ENCODE measurements at places on chromosomes 2 and 18.
A peak's percentile ranks its signal among the peaks of the same experiment; 100 is the strongest.

- DNase-seq: no peak
Measured at GRCh38 chr2:88599527-88599926, 27.7 kb downstream of the EIF2AK3 start.

DNA sequence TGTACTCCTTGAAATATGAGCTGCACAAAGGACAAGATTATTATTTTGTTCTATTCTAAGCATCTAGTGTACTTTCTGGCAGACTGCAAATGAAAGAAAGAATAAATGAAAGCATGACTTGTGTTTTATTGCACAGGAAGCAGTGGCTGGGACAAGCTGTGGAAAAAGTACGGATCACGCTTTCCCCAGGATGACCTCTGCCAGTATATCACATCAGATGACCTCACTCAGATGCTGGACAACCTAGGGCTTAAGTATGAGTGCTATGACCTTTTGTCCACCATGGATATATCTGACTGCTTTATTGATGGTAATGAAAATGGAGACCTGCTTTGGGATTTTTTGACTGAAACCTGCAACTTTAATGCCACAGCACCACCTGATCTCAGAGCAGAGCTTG is 49.4 kb downstream of the HNMT start:
- no peak for DNase-seq

GRCh38 chr2:181850936-181851560 is 40.5 kb upstream of the ITPRID2 start:
- DNase-seq: no peak

GRCh38 chr2:24182507-24182906 is 7.7 kb downstream of the FAM228A start:
- no peak for DNase-seq

DNA sequence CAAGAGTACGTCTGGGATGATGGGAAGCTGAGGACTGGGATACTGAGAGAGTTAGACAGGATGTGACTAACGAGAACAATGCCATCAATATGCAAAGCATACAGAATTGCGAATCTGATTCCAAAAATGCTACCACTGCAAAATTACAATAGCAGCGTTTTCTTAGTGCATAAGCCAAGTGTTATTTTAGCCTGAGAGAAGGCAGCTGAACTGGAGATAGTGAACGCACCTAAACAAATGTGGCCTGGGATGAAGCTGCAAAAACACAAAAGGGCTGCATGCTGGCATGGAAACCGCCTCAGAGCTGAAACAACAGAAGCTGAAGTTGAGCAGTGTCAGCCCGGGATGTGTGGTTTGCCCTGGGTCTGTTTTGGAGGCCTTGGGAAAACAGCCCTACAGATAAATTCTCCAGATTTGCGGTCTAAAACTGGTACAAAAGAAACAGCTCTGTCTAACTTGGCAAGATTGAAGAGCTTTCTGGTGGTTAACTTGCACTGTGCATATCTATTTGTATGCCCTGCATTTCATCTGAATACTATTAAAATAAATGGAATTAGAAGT is 45.5 kb downstream of the LYPD6 start:
- DNase-seq: peak; percentile 91

- peak; percentile 47 for DNase-seq
Measured at GRCh38 chr2:52775674-52776073, 991.9 kb upstream of the CHAC2 start.

DNA sequence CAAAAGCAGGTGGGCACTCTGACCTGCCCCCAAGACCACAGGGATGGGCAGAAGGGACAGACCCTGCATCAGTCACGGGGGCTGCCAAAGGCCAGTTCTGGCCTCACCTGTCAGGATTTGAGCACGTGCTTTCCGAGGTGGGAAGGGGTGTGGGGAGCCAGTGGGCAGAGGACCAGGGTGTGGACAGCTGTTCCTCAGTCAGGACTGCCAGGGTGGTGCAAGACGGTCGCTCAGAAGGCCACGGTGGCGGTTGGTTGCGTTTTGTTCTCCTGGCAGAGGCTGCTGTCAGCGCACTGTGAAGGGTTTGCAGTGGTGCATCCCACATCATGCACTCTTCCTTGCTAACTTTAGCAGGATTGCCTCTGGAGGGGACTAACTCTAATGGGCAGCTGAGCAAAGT is 665.3 kb upstream of the RAB6C start:
- DNase-seq: no peak

DNA sequence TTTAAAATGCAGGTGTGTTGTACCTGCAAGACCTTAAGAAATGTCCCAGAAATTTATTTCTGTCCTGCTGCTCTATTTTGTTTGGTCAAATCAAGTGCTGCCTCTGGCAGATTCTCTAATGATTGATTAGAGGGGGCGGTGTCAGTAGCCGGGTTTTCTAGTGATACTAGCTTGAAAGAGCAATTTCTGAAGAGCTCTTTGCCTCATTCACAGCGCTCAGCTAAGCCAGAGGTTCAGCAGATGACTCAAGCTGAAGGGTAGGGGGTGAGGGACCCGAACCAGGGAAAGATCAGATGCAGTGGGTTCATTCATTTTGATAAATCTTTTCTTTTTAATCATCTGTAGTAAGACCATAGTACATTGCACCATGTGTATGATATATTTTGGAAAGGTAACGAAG is 15.0 kb downstream of the ZBTB7C start:
- DNase-seq: no peak

DNA sequence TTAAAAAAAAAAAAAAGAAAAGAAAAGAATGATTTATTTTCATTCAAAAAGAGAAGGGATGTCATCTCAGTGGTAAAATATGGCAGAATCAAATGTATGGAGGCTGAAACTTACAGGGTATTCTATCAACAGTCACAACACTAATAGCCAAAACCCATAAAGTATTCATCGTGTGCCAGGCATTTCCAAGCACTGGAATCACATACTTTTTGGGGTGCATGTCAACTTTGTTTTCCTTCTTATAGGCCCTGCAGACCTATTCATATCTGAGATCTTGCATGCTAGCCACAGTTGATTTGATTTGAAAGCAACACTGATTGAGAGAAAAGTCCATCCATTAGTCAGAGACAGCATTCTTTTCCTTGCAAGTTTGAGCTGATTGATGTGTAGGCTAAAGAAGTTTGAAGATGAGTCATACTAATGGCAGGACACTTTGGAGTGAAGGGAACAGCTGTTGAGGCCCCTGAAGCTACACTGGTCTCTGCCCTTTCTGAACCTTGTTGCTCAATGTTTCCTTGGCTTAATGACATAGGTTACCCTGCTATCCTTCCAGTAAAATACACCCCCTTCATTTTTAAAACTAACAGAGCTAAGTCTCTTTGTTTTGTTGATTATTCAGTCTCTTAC is 22.0 kb downstream of the KATNAL2 start:
- DNase-seq: peak; percentile 72

DNA sequence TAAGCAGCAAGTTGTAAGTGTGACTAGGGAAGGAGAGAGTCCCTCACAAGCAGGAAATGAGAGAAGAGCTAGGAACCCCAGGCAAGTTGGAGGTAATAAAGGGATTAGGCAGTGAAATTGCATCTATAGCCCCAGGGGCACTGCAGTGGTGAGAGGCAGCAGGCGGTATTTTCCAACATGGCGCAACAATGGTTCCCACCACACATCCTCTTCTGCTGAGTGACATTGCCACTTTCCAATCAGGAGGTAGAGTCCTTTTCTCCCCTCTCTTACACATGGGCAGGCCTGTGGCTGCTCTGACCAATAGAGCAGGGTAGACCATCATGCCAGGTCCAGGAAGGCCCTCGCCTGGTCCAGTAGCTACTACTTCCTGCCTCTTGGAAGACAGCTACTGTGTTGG is 86.6 kb downstream of the DNER start:
- DNase-seq: no peak

GRCh38 chr2:181203412-181203811 is 223.0 kb downstream of the UBE2E3 start:
- peak; percentile 93 for DNase-seq

GRCh38 chr18:25262920-25263319 is 89.0 kb downstream of the ZNF521 start:
- DNase-seq: peak; percentile 47

DNA sequence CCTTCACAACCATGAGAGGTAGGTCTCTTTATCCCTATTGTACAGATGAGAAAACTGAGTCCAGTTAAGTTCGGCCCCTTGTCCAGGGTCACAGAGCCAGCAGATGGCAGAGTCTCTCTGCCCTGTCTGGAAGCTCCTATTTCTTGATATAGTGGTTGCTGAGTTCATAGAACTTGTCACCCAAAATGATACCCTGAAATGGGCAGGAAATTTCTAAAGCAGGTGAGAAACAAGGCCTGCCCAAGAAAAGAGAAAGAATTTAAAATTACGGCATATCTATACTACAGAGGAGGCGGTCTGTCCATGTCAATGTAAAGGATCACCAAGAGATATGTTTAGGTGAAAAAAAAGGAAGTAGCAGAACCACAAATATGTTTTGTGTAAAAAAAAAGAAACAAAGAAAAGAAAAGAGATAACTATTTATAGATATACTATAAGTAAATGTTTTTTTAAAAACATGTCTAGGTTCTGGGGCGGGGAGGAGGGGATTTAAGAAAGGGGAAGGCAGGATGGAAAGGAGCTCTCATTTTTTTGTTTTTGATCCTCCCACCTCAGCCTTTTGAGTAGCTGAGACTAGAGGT is 39.8 kb downstream of the MYO7B start:
- DNase-seq: no peak

- peak; percentile 44 for DNase-seq
Measured at GRCh38 chr2:17375262-17375661, 143.0 kb downstream of the RAD51AP2 start.

DNA sequence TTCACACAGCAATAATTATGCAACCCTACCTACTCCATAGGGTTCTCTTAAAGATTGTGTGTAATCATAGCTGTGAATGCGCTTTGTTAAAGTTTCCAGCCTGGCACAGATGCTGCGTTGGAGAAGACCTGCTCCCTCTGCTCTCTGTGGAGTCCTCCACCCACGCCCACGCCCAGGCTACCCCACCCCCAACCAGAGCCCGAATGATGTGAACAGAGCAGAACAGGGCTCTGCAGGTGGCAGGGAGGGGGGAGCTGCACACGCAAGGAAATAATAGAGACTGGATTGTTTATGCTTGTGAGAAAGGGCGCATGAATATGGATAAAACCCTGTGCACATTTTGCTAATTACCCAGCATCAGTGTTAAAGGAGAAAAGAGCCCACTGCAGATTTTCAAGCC is 447.5 kb downstream of the BCL11A start:
- no peak for DNase-seq

GRCh38 chr18:32315881-32316280 is 126.0 kb downstream of the MEP1B start:
- peak; percentile 48 for DNase-seq

- DNase-seq: no peak
Measured at GRCh38 chr18:39326772-39327171, 1761.2 kb upstream of the CELF4 start.

- no peak for DNase-seq
Measured at GRCh38 chr2:238291550-238292281, 3.3 kb upstream of the PER2 start.

DNA sequence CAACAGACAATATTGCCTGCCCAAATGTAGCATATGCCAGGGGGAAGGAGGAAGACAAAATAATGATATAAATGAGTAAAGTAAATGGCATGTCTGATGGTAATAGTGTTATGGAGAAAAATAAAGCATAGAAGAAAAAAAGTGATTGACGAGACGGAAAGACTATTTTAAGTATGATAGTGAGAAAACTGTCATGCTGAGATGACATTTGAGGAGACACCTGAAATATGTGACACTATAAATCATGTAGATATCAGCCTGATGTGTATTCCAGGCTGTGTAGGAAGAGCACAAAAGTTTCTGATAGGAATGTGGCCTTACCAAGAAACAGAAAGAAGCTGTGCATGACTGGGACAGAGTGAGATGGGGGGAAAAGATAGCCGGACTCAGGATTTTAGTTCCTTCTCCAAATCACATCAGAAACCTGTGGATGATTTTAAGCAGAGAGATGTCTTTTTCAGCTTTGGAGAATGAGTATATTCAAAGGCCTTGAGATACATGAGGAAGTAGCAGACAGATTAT is 387.3 kb upstream of the SYT4 start:
- DNase-seq: no peak

- no peak for DNase-seq
Measured at GRCh38 chr18:13605477-13605876, 120.9 kb downstream of the FAM210A start.

GRCh38 chr2:215612786-215613185 is 176.9 kb upstream of the FN1 start:
- DNase-seq: peak; percentile 60

DNA sequence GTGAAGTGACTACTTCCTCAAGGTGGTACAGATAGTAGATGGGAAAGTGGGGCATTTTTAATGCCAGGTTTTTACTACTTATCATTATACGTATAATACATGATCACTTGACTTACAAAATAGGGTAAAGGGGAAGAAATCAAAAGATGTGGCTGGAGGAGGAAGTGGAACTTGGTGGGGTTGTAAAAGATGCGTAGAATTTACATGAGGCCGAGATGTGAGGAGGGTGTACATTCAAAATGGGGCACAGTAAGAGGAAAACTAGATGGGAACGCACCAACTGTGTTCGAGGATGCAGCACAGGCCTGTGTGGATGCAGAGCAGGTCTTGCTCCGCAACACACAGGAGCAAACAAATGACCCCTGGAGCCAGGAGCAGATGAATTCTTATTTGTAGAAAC is 403.3 kb downstream of the TXNL1 start:
- no peak for DNase-seq

Measured in fibroblast of lung (primary cell).